ENCODE measurements at places on chromosomes 13 and 19.

DNA sequence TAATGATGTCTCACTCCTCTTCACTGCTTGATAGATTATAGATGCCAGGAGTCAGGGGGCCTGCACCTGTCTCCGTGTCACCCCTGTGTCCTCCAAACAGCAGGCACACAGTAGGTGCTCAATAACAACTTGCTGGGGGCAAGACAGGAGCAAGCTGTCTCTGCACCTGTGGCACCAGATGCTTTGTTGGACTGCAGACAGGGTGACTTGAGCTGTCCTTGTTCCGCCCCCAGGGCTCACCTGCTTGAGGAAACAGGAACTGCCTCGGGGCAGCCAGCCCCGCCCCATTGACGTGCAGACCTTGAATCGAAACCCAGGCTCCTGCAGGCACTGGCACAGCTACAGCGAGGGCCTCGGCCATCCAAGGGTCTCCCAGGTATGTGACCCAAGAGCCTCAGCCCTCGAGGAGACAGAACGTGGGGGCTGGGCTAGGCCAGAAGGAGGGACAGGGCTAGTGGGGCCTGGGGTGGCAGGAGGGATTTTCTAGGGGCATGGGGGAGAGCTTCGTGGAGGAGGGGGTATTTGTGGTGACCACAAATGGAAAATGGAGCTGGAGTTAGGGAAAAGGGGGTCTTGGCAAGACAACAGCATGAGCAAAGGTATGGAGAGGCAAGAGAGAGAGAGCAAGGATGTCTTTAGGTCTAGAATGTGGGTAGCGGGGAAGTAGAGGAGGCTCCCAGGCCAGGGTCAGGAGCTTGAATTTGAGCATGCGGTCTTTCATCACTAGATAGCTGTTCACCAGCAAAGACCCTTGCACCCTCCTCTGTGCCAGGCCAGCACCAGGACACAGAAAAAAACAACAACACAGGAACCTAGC lies at the start of gene HSH2D:
TSS of gene HSH2D (plus strand) at position 287 of the 817 bp plus-strand sequence. CDS start 5,066 bp downstream, outside the sequence.
- DNase-seq, result peak; percentile 85

DNA sequence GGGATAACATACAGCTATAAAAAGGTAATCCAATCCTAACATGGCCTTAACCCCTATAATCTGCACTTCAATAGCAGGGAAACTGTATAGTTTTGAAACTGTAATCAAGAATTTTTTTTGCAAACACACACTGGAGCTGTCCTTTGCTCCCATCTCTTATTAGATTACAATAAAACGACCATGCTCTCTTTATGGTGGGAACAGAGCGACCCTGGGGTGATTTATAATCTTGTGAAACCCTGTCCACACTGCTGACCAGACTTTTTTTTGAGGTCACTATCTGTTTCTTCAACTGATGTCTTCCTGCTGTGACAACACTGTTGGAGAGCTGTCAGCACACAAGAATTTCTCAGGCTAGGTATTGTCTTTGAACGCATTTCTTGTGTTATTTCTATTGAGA lies 35.3 kb downstream of the DACH1 start:
- DNase-seq, result no peak

DNA sequence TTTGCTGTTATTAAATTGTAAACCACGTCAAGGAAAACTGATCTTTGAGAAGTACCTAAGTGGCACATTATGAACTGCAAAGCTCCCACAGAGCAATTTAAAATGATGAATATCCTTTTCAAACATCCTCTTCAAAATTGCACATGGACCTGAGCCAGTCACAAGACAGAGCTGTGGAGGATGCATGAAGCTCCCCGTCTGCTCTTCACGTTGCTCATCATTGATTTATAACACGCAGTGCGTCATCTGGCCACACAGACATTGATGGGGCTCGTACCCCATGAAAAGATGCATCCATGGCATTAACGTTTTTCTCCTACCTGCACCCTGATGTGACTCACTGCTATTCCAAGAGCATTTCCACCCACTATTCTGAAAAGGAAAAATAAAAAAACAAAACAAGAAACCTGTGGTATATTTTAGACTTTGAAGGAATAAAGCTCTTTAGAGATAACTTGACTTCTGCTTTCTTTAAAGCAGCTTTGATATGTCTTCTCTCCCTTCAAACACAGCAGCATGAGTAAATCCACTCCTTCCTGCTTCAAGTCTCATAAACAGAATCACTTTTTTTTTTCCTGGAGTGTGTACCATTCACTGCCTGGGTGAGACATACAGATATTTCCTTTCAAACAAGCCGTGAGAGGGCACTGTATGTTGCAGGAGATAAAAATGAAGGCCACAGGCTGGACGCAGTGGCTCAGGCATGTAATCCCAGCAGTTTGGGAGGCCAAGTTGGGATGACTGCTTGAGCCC lies 7.2 kb upstream of the SERTM1 start:
- DNase-seq, result no peak

DNA sequence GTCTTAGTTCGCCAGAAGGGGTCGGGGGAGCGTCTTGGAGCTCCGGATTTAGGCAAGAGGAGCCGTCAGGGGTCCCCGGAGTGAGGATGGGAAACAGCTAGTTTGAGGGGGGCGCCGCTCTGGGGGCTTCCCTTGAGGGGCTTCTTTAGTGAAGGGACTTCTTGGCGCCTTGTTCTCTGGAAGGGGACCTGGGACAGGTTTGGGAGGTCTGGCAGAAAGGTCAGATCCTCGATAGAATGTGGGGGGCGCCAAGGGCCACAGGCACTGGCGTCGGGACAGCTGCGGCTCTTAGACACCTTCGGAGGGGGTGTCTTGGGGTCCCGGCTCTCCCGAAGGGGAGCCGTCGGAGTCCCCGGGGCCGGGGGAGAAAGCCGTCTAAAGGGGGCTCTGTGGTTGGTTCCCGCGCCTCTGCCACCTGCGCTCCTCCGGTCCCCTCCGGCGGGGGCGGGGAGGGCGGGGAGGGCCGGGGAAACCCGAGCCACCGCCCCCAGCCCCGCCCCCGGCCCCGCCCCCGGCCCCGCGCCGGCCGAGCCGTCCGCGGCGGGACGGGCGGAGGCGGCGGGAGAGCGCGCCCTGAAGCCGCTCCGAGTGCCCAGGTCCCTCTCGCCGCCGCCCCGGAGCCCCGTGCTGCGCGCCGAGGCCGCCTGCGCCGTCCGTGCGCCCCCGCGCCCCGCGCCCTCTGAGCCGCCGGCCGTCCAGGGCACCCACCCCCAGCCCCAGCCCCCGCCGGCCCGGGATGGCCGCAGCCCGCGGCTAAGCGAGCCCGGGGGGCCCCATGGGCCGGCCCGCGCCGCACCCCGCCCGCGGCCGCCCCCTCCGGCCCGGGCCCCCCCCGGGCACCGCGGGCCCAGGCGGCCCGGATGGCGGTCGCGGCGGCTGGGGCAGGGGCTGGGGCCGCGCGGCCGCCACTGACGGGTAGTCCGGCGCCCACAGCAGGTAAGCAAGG lies at the start of gene NRTN:
TSS of gene NRTN (plus strand) at position 552 of the 946 bp plus-strand sequence. CDS start 19,099 bp downstream, outside the sequence.
- peak; percentile 80 for DNase-seq

- DNase-seq, result peak; percentile 54
Observed at GRCh38 chr13:95137096-95137495, 164.2 kb downstream of the ABCC4 start.

DNA sequence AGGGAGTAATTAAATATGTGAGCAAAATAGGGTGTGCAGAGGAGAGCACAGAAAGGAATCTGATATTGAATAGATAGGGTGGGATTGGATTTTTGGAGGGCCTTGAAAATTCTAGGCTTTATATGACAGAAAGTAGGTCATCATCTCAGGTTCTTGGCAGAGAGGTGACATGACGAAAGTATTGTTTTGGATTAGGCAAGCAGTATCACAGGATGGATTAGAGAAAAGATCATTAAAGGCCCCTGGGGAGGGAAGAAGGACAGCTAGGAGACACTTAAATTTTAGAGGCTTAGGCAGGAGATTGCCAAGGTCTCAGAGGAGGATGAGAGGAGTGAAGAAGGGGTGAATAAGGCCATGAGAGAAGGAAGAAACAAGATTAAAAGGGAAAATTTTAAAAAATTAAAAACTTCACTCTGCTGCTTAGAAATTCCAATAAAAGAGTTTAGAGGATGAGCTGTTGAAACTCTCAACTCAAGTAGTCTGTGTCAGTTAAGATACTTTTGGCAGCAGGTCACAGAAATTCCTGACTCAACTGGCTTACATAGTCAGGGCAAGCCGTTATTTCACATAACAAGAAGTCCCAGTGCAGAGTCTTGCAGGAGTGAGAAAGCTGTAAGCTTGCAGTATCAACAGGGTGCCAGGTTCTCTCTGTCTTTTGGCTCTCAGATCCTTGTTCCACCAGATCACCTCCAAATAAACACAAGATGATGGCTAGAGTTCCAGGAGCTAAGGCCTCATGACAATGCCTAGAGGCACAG lies 8.8 kb downstream of the GPC6 start:
- DNase-seq, result no peak

All from GM10248 (cell line).